Mesangial cell (primary cell): ENCODE measurements at places on chromosomes 13 and 19. TPM values are rescaled to one million over a fixed set of nuclear protein-coding genes. Genes with fewer than 3 reads are reported as not detected.

The ACER1 gene
- not detected in 2 replicates for total RNA-seq

The ACP7 gene
- total RNA-seq, result not detected in 2 replicates

The ZNF763 gene
- 0.33 and 0.89 TPM in 2 replicates for total RNA-seq

The SGCG gene
- total RNA-seq, result 0.16 and 1.1 TPM in 2 replicates

The ZNF443 gene
- total RNA-seq, result 1.9 and 2.0 TPM in 2 replicates

The KLK1 gene
- not detected in 2 replicates for total RNA-seq

The AP1M2 gene
- total RNA-seq, result 18.0 and 51.0 TPM in 2 replicates

The GAMT gene
- 21.5 and 44.2 TPM in 2 replicates for total RNA-seq

The NLRP11 gene
- total RNA-seq, result not detected in 2 replicates

The PEAK3 gene
- not detected in 2 replicates for total RNA-seq

The OR4F17 gene
- total RNA-seq, result not detected in 2 replicates

The SBK3 gene
- 0.13 and 0.16 TPM in 2 replicates for total RNA-seq

The SRRM5 gene
- 0.16 and 0.25 TPM in 2 replicates for total RNA-seq

The CBLC gene
- 1.3 and 1.8 TPM in 2 replicates for total RNA-seq

The ZNF460 gene
- total RNA-seq, result 31.4 and 54.5 TPM in 2 replicates

The CCDC122 gene
- total RNA-seq, result 2.0 and 2.4 TPM in 2 replicates

The IRGC gene
- total RNA-seq, result not detected in 2 replicates

The CEACAM4 gene
- not detected in 2 replicates for total RNA-seq

The ZNF709 gene
- total RNA-seq, result 0.81 and 1.6 TPM in 2 replicates
